ENCODE measurements at places on chromosomes 11 and 22.

- no peak for DNase-seq
Observed at GRCh38 chr11:69702769-69703452, 911 bp downstream of the FGF19 start.

DNA sequence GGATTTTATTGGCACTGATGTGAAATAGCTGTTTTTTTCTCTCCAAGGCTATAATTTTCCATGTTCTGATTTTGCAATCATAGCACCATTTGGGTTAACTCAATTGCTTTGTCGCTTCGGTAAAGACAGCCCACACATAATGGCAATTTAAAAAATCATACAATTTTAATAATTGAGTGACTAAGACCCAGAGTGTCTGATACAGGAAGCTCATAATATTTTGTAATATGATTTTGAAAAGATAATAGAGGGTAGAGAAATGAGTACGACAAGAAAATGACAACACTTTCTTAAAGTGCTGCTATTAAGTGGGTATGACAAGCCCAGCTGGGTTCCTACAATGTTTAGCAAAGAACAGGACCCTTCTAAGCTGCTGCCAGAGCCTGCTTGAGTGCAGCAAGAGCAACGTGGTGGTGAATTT, 439.1 kb downstream of the METTL15 start:
- DNase-seq, result no peak

DNA sequence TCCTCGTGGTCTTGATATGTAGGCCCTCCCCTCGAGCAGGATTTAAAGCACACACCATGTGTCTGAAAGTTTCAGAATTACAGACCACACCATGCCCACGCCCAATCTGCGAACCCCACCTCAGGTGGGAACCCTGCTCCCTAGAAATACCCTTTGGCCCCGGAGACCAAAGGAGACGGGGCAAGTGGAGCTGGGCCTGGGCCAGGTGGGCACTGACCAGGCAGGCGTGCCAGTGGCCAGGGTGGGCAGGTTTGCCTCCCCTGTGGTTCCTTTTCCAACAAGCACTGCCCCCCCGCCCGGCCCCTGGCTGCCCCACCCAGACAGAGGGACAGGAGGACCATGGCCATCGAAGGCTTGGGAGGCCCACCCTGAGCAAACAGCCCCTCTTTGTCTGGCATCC, 400.4 kb downstream of the TBC1D22A start:
- DNase-seq, result no peak

DNA sequence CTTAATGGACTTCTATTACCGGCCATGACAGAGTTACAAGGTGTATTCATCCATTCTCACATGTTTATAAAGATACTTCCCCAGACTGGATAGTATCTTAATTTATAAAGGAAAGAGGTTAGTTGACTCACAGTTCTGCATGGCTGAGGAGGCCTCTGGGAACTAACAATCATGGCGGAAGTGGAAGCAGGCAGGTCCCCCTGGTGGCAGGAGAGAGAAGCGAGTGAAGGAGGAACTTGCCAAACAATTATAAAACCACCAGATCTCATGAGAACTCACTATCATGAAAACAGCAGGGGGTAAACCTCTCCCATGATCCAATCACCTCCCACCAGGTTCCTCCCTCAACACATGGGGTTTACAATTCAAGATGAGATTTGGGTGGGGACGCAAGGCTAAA, 170.0 kb upstream of the PDGFD start:
- DNase-seq, result no peak

GRCh38 chr11:73972620-73973449, 9.8 kb downstream of the UCP2 start:
- no peak for DNase-seq

DNA sequence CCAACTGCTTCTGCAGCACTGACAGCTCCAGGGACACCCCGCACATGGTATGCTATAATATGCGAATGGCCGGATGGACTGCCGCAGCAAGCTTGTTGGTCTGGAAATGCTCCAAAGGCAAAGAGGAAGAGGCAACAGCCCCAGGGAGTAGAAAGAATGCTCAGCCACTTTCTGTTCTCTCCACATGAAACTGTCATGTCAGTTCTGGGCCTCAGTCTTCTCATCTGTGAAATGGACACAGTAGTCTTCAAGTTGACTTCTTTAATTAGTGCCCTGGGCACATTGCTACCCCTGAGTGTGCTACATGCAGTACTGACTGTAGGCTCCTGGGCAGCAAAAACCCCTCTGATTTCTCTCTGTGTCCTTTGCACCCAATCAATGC, 19.9 kb downstream of the IL10RA start:
- no peak for DNase-seq

- no peak for DNase-seq
Observed at GRCh38 chr11:73237471-73238290, 19.6 kb downstream of the P2RY2 start.

GRCh38 chr11:36930256-36930655, 332.2 kb upstream of the RAG2 start:
- DNase-seq, result no peak

Measured in stimulated activated CD8-positive, alpha-beta memory T cell treated with anti-CD3 and anti-CD28 coated beads, Interleukin-7, amount 100 ng/mL, for 48 hours (primary cell).